Esophagus squamous epithelium (tissue), 5 donors: ENCODE measurements at places on chromosomes 2 and 18. TPM values are rescaled to one million over a fixed set of nuclear protein-coding genes. Genes with fewer than 3 reads are reported as not detected.

GRCh38 chr2:189076572-189076971 is 102.4 kb downstream of the COL3A1 start:
- no peaks in the 10 kb centered on the region for H3K4me1 ChIP-seq
- H3K27ac ChIP-seq, result no peak overlapping the region
- no peak overlapping the region for H3K4me3 ChIP-seq
- no peaks in the 10 kb centered on the region for H3K27me3 ChIP-seq
- no peak for DNase-seq
- H3K36me3 ChIP-seq, result no peaks in the 10 kb centered on the region

GRCh38 chr18:26225022-26225693 is 1.1 kb upstream of the TAF4B start:
- no peak overlapping the region for H3K27ac ChIP-seq
- H3K36me3 ChIP-seq, result no peaks in the 10 kb centered on the region
- no peaks in the 10 kb centered on the region for H3K27me3 ChIP-seq
- no peak overlapping the region for H3K4me3 ChIP-seq

DNA sequence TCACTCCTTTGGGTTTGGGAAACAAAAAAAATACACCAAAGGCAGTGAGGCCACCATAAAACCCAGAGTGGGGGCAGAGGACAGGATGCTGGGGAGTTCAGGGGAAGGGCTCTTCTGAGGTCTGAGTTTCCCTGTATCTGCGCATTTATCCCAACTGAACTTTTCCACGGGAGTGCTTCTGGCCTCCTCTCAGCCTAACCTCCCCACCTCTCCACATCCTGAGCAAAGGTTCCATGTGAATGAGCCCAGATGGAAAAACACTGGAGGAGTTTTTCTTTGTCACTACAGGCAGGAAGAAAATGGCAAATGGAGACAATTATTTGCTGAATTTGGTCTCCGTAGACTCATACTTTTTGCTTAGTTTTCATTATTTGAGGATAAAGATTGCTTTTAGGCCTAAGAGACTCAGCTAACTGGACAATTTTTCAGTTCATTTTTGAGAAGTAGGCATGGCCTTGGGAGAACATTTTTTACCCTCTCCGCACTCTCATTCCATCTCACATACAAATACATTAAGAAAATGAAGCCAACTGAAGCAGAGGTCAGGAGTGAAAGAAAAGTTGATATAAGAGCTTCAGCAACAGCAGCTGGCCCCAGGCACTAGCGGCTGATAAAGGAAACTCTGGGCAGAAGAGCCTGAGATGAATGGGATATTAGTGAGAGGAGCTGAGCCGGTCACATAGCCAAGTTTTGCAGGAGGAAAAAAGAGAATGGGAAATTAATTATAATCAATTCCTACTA is 82.6 kb upstream of the CYP1B1 start:
- no peak for DNase-seq
- H3K36me3 ChIP-seq, result no peaks in the 10 kb centered on the region
- peaks cover 14% of the 10 kb centered on the region for H3K27me3 ChIP-seq
- H3K4me3 ChIP-seq, result no peak overlapping the region
- H3K4me1 ChIP-seq, result peaks cover 35% of the 10 kb centered on the region

GRCh38 chr2:227390468-227391256 is 2.9 kb upstream of the SCYGR1 start:
- no peak overlapping the region for H3K4me3 ChIP-seq
- no peak overlapping the region for H3K27ac ChIP-seq
- DNase-seq, result no peak
- no peaks in the 10 kb centered on the region for H3K27me3 ChIP-seq
- H3K4me1 ChIP-seq, result peaks cover 26% of the 10 kb centered on the region

- H3K4me3 ChIP-seq, result no peak overlapping the region
- no peak for DNase-seq
These were observed 186.6 kb downstream of the C1D start for GRCh38 chr2:67876176-67876575.

DNA sequence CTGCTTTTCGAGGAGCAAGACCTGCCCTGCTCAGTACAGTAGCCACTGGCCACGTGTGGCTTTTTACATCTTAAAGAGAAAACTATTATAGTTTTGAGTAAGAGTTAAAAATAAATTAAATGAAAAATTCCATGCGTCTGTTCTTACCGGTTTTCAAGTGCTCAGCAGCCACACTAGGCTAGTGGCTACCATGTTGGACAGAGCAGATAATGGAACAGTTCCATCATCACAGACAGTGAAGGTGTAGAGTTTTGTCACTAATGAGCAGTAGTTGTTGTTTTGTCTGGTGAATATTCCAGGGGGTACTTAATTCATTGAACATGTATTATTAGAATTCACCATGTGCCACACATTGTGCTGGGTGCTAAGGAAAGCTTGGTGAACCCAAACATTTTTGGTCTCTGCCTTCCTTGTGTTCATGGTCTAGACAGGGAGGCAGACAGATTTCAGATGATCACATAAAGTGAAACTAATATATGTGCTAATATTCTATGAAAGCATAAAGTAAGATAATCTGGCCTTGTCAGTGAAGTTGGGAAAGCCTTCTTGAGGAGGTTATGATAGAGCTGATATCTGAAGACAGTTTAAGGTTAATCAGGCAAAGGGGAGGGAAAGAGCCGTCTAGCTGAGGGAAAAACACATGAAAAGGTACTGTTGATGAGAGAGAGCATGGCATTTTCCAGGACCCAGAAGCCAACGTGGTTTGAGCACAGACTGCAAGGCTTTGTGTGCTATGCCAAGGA is 1.4 kb downstream of the ALMS1 start:
- no peak for DNase-seq
- H3K27ac ChIP-seq, result peak overlapping the region; percentile 92
- peak overlapping the region; percentile 84 for H3K4me3 ChIP-seq
- H3K27me3 ChIP-seq, result no peaks in the 10 kb centered on the region

DNA sequence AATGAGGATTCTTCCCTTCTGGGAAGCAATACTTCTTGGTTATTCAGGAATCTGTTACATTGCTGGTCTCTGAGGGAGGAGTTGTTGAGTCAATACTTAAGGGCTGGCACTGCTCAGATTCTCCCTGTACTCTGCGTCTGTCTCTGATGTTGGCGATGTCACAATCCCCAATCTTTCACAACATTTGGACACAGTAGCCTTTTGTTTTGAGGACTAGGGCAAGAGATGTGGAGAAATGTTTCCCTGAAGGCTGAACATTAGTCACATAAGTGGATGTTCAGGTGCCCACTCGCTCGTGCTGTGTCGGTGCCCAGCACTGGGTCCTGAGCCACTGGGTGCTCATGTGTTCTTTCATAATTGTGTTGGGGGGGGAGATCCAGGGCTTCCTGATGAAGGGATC is 55.0 kb downstream of the MAPK4 start:
- DNase-seq, result no peak
- peaks cover 2% of the 10 kb centered on the region for H3K4me1 ChIP-seq
- H3K4me3 ChIP-seq, result no peak overlapping the region
- H3K27me3 ChIP-seq, result no peaks in the 10 kb centered on the region

GRCh38 chr2:150247481-150247880 is 240.0 kb downstream of the RND3 start:
- no peak overlapping the region for H3K27ac ChIP-seq
- DNase-seq, result no peak
- no peaks in the 10 kb centered on the region for H3K4me1 ChIP-seq
- H3K36me3 ChIP-seq, result no peaks in the 10 kb centered on the region
- no peak overlapping the region for H3K4me3 ChIP-seq

DNA sequence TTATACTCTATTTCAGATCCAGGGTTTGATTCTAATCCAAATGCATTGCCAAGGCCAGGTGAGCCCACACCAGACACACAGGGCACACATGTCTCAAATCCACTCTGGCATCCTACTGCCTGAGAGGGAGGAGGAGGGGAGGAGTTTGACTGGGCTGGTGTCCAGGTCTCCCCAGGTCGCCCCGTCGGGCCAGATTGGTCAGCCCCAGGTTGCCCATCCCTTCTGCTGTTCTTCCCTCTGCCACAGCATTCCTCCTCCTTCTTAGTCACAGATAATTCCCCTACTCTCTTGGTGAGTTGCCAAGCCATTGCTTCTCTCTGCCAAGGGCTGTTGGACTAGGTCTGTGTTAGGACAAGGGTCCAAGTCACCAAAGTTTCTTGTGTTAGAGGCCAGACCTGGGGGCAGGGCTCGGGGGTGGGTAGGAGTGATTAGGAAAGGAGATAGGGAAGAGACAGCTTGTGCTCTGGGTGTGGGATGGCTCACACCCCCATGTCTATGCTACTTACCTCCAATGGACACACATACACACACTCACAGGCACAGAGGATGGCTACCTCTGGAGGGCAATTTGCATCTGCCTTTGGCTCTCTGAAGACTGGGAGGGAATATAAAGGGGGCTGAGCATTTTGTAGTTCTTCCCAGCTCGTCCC is 2.5 kb upstream of the EGR4 start:
- peaks cover 22% of the 10 kb centered on the region for H3K27me3 ChIP-seq
- peaks cover 12% of the 10 kb centered on the region for H3K4me1 ChIP-seq

DNA sequence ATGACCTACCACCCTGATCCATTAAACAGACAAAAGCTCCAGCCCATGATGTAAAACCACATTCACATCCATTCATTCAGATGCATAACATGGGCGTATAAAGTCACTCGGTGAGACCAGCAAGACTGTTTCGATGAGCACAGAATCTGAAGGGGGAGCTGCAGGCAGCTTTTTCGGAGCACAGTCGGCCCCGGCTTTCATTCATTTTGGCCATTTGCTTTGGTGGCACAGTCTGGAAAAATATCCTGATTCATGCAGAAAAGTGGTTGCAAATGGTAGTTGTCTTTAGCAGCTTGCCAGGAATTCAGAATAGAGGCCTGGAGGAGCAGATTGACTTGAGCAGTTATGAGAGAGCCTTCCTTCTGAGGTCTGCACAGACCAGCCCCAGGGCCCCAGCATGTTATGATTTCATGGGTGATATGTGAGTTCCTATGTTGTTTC is 11.2 kb downstream of the ARID5A start:
- no peaks in the 10 kb centered on the region for H3K27me3 ChIP-seq
- no peak overlapping the region for H3K4me3 ChIP-seq
- H3K36me3 ChIP-seq, result peaks cover 56% of the 10 kb centered on the region
- no peak overlapping the region for H3K27ac ChIP-seq
- DNase-seq, result no peak
- H3K4me1 ChIP-seq, result peaks cover 8% of the 10 kb centered on the region

GRCh38 chr2:99877963-99878362 is 264.4 kb downstream of the AFF3 start:
- H3K27me3 ChIP-seq, result no peaks in the 10 kb centered on the region
- DNase-seq, result no peak
- H3K4me1 ChIP-seq, result no peaks in the 10 kb centered on the region
- H3K4me3 ChIP-seq, result no peak overlapping the region
- H3K36me3 ChIP-seq, result no peaks in the 10 kb centered on the region
- H3K27ac ChIP-seq, result no peak overlapping the region

- no peak for DNase-seq
- no peaks in the 10 kb centered on the region for H3K36me3 ChIP-seq
- H3K4me1 ChIP-seq, result peaks cover 6% of the 10 kb centered on the region
- H3K4me3 ChIP-seq, result no peak overlapping the region
These were observed 187.7 kb downstream of the ZFP36L2 start for GRCh38 chr2:43038696-43039094.

- H3K27ac ChIP-seq, result no peak overlapping the region
- H3K36me3 ChIP-seq, result no peaks in the 10 kb centered on the region
- no peak for DNase-seq
- H3K4me1 ChIP-seq, result no peaks in the 10 kb centered on the region
- no peaks in the 10 kb centered on the region for H3K27me3 ChIP-seq
These were observed 68.3 kb upstream of the YPEL5 start for GRCh38 chr2:30078521-30078920.

DNA sequence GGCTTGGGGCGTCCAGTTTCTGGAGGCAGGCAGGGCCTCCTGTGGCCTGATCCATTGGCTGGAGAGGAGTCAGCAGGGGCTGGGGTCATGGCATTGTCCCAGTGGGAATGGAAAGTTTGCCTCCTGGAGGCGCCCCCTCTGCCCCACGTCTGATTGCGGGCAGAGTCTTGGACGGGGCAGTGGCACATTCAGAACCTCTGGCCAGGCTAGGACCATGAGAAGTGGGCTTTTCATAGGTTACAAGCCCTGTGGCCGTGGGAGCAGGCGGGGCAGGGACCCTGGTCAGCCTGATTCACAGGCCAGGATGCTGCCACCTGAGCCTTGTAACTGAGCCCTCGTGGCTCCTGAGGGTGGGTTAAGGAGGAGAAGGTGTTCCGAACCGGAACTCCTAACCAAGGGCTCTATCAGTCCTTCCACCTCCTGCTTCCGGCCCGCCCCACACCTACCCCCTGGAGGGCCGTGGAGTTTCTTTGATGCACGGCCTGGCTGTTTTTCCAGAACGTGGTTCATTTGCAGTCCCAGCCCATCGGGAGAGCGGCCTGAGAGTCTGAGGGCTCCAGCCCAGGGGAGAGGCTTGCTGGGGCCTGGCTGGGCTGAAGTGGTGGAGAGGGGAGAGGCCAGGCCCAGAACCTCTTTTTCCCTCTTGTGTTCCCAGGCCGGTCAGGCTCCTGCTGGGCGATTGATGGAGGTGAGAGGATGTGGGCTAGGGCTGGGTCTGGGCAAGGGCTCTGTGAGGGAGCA is 43.9 kb upstream of the PLB1 start:
- H3K36me3 ChIP-seq, result no peaks in the 10 kb centered on the region
- H3K27me3 ChIP-seq, result no peaks in the 10 kb centered on the region
- no peak overlapping the region for H3K27ac ChIP-seq
- H3K4me3 ChIP-seq, result no peak overlapping the region

- H3K36me3 ChIP-seq, result no peaks in the 10 kb centered on the region
- H3K27ac ChIP-seq, result no peak overlapping the region
- no peak for DNase-seq
- no peaks in the 10 kb centered on the region for H3K4me1 ChIP-seq
These were observed 17.6 kb downstream of the PTPRM start for GRCh38 chr18:7584646-7585275.

TUBA3D gene
- total RNA-seq, result not detected

ATP6V1C2 gene
- 10.9 TPM for total RNA-seq

UGT1A8 gene
- 1.7 TPM for total RNA-seq

NRP2 gene
- total RNA-seq, result 58.6 TPM

VPS54 gene
- 25.2 TPM for total RNA-seq

NAGK gene
- total RNA-seq, result 278 TPM

FRZB gene
- not detected for total RNA-seq

LYPD1 gene
- 0.15 TPM for total RNA-seq

CAPN14 gene
- total RNA-seq, result 266 TPM
